Stimulated activated CD8-positive, alpha-beta memory T cell treated with anti-CD3 and anti-CD28 coated beads, Interleukin-4, amount 100 ng/mL, for 1 hour (primary cell): ENCODE measurements at places on chromosomes 7 and 10.

GRCh38 chr7:135943134-135943879 is 33.9 kb downstream of the MTPN start:
- DNase-seq = no peak

DNA sequence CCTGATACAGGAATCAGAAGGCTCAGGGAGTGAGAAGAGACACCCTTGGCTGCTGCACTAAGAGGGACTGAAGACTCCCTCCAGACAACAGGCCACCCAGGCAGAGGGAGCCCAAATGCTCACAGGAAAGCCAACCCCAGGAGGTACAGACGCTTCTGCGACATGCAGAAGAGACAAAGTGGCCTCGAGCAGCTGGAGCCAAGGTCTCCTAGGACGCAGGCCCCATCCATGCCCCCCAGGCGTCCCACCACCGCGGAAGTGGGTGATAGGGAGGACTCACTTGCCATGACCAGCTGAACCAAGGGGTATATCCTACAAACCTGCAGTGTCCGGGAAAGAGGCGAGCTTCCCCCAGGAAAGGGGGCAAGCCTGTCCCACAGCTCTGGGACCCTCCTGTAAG is 56.9 kb downstream of the CTBP2 start:
- DNase-seq = no peak

DNA sequence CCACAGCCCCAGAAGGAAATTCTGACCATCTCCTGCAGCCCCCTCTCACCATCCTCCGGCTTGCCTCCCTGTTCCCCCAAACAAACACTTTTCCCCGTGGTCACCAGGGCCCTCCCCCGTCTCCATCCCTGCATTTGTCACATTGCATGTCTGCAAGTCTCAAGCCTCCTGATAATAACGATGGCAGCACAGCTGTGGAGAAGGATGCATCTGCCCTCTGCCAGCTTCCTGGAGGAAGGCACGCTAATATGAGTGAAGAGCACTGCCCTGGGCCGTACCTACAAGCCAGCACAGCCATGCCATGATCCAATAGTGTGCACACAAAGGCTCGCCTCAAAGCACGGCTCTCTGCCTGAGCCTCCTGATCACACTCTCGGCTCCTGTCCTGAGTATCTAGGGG is 98.5 kb downstream of the SLIT1 start:
- DNase-seq = no peak

- no peak for DNase-seq
These were observed 79.9 kb downstream of the ZMIZ1 start for GRCh38 chr10:79148452-79149344.

- no peak for DNase-seq
These were observed 236.6 kb downstream of the PTPRN2 start for GRCh38 chr7:158351051-158351450.

DNA sequence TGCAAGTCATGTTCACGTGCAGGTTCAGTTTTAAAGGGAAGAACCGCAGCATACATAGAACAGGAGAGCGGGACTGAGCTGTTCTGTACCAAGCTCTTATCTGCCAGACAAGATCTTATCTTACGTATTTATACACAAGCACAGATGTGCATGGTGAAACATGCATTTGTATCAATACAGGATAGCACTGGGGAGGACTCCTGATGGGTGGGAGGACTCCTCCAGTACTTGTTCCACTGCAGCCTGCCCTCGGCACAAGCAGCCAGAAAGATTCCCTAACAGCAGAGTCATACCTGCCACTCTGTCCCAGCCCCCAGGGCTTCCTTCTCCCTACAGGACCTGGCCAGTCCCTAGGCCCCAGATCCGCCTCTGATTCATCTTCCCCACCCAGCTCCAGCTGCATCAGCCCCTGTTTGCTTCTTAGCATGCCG is 13.2 kb upstream of the PRKCQ start:
- no peak for DNase-seq

DNA sequence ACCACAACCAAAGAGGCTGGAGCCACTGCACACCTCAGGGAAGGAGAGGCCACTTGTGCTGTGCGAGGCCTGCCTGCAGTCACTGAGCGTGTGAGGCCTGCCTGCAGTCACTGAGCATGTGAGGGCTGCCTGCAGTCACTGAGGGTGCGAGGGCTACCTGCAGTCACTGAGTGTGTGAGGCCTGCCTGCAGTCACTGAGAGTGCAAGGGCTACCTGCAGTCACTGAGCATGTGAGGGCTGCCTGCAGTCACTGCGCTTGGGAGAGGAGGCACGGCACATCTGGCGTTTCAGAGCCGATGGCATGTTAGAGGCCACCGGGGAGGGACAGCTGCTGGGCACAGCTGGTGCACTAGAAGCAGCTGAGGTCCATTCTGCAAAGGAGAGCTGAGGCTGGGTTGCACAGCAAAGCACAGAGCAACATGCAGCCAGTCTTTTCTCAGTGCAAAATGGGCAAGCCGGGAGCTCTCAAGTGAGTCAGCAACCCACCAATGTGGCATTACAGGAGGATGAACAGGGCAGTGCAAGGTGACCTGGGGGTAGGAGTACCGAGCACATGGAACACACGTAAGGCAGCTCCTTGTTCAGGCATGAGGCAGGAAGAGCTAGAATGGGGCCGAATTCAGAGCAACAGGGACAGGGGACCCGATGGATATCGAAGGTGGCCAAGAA is 540.1 kb downstream of the PTPRN2 start:
- DNase-seq = no peak

GRCh38 chr10:356452-356851 is 221.2 kb downstream of the ZMYND11 start:
- no peak for DNase-seq

GRCh38 chr10:99941942-99942820 is 67.6 kb downstream of the DNMBP start:
- DNase-seq = no peak

DNA sequence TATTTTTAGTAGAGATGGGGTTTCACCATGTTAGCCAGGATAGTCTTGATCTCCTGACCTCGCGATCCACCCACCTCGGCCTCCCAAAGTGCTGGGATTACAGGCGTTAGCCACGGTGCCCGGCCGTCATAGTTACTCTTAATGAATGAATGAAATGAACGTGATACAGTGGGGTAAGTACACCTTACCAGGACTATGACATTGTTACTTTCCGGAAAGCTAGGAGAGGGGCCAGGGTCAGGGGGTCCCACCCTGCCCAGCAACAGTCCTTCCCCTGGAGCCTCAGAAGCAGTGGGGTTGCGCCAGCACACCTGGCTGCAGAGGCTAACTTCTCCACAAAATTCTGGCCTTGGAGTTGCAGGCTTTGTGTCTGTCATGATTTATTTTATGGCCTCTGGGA is 21.4 kb downstream of the VSTM4 start:
- no peak for DNase-seq

GRCh38 chr10:111338805-111339204 is 262.0 kb downstream of the ADRA2A start:
- no peak for DNase-seq

DNA sequence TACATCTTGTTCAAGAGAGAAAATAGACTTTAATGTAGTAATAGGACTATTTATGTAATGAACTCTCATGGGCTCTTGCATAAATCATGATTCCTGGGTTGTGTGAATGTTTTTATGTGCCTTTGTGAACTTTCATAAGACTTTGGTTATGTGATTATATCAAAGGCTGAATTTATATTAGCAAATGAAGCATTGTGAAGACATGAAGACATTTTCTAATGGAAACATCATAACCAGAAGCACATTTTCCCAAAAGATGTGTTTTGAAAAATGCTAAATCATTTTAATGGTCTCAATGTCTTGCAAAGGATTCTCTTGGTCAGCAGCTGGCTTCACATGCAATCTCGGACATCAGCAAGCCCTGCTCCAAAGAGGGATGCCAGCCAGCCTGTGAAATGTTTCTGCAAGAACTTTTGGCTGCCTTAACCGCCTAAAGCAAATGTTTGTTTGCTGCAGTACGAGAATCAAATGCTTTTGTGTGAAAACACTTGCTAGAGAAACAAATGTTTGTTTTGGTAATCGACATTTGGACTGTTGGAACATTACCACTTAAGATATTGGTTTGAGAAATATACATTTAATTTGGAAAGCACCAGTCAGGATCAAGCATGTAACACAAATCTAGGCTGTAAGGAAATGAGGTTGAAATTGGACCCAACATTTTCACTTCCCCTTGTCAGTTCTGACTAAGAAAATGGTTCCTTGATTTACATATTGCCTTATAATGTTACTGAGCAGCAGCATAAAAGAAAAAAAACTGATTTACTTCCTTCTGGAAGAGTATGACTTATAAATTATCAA is 102.1 kb downstream of the RTKN2 start:
- DNase-seq = no peak

GRCh38 chr7:151890355-151891004 is 13.6 kb upstream of the PRKAG2 start:
- DNase-seq = no peak

DNA sequence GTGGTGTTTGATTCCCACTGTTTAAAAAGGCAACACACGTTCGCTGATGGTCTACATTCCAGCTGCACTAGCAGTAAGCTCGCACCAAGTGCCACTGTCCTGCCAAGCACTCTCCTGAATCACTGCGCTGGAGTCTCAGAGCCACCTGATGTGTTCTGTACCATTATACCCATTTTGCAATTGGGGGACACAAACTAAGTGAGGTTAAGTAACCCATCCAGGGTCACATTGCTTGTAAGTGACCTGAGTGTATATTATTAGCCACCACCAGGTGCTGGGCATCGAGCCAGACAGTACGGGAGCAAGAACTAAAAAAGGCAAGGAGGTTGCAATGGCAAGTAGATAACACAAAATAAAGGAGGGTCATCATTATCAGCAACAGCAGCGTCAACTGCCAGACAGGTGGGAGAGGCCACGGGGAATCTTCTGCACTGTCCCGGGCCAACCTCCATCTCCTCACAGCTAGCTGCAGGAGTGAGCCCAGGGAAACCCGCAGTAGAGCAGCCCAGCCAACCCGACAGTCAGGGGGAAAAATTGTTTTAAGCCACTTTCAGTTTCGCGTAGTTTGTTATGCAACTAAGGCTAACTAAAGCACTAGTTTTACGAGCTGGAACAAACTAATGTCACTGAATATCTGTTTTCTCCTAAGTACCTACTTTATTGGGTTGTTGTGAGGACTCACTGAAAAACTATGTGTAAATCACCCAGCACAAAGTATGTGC is 712 bp upstream of the CPVL start:
- DNase-seq = no peak

DNA sequence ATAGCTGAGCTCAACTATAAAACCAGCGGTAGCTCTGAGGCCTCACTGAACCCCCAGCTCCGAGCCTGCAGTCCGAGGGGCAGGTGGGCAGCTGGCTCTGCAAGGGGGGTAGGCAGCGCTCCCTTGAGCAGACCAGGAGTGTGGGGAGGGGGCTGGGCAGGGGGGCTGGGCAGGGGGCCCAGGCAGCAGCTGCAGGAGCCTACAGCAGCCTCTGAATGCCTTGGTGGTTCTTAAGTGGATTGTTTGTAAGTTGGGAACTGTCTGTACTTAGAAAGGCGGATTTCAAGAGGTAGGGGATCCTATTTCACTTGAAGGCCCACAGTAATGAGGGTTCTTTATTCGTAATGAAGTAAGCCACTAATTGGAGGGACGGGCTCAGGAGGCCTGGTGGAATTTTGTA is 72.3 kb downstream of the ICA1 start:
- no peak for DNase-seq

- no peak for DNase-seq
These were observed 453.4 kb upstream of the CELF2 start for GRCh38 chr10:10564081-10564794.

- no peak for DNase-seq
These were observed 17.6 kb downstream of the IFIT5 start for GRCh38 chr10:89431977-89432376.

DNA sequence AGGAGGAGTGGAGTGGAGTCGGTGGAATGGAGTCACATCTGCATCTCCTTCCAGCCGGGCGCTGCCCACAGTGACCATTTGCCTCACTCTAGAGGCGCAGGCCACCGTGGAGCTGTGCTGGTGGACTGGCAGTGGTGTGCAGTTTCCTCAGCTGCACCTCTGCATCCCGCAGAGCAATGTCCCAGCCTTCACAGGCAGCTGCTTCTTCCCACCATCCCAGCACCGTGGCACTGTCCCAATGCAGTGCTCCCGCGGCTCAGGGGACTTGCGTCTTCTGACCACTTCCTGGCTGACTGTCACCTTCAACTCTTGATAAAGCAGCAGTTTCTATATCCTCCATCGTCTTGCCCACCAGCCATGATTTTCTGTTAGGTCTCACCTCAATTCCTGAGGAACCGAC is 90.3 kb upstream of the SFMBT2 start:
- no peak for DNase-seq

DNA sequence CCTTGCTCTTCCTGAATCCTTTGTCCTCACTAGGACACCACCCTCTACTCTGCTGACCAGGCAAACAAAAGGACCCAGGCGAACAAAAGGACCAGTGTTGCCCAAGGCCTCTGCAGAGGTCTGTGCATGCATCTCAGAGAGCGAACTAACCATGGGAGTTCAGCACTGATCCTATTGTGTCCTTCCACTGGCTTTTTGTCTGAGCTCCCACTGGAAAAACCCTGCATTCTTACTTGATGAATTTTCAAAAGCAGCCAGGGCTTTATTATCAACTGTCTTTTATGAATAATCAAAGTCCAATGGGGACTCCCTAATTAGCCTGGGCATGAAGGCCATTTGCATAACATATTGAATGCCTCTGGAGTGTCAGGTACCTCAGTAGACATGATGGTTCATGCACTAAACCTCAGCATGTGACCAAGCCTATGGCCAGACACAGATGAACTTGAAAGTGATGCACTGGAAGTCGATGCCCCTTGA is 140.6 kb downstream of the KCNMA1 start:
- DNase-seq = no peak

DNA sequence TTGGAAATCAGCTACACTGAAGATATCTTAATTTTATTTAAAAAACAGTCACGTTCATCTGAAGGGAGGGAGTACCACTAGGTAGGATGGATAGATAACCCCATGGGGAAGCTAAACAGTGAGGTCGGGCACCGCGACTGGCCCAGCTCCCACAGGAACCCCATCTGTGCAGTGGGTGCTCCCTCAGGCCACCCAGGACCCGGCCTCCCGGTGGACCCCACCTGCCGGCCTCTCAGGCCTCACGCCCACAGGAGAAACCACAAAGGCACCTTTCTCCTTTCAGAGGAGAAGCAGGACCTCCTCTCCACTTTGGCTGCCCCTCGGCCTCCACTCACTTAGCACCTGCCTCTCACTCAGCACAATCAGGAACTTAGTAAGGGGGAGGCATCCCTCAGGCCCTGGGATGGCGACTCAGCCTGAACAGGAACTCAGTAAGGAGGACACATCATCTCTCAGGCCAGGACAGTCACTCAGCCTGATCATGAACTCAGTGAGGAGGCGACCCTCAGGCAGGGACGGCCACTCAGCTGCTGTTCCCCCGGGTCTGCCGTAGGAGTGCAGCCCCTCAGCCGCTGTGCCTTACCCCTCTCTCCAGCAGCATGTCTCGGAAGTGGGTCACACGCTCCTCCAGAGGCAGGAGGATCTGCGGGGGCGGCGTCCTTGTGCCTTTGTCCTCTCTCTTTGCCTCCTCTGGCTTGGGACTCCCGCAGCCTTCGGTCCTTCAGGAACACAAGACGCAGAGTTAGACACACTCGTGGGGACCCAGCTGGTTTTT is 195.1 kb downstream of the TCERG1L start:
- DNase-seq = no peak
